DMS53 (cell line): ENCODE measurements at places on chromosomes 6 and 20.

DNA sequence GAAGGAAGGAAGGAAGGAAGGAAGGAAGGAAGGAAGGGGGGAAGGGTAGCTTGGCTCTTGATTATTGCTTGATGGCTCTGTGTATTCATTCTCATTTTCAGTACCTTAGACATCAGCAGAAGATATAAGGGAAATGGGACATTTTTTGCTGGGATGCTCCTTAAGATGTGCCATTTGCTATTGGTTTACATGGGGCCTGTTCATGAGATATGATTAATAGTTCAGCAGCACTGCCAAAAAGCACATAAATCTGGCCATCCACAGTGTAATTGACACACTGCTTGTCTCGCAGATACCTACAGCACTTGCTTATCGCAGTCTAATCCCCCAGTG is 137.5 kb upstream of the JARID2 start:
- DNase-seq: no peak

DNA sequence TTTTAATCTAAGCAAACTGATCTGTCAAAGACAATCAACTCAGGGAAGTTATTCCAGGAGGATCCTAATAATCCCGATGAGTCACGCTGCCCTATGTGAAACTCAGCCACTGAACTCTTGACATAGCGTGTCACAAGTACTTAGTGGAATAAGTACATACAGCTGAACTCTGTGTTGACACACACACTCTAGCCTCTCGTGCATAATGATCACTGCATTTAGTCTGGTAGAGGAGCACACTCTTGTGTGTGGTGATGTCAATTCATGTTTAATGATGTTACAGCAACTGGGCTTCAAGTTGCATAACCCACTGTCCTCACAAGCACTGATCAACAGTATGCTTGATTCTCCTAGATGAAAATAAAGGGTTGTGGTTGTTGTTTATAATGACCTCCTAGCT is 148.3 kb downstream of the HACE1 start:
- DNase-seq: peak; percentile 97

- DNase-seq: no peak
Measured at GRCh38 chr6:41548098-41548840, 2.1 kb downstream of the FOXP4 start.

GRCh38 chr6:79724816-79725215 is 93.7 kb downstream of the SH3BGRL2 start:
- no peak for DNase-seq

- no peak for DNase-seq
Measured at GRCh38 chr20:25676164-25676809, 20.4 kb downstream of the ZNF337 start.

GRCh38 chr20:53354314-53354713 is 239.3 kb downstream of the ZNF217 start:
- no peak for DNase-seq

- no peak for DNase-seq
Measured at GRCh38 chr20:22619806-22620205, 35.4 kb upstream of the FOXA2 start.

GRCh38 chr6:112881828-112882780 is 535.0 kb downstream of the RFPL4B start:
- DNase-seq: no peak

- no peak for DNase-seq
Measured at GRCh38 chr6:169783401-169783800, 32.0 kb downstream of the ERMARD start.

DNA sequence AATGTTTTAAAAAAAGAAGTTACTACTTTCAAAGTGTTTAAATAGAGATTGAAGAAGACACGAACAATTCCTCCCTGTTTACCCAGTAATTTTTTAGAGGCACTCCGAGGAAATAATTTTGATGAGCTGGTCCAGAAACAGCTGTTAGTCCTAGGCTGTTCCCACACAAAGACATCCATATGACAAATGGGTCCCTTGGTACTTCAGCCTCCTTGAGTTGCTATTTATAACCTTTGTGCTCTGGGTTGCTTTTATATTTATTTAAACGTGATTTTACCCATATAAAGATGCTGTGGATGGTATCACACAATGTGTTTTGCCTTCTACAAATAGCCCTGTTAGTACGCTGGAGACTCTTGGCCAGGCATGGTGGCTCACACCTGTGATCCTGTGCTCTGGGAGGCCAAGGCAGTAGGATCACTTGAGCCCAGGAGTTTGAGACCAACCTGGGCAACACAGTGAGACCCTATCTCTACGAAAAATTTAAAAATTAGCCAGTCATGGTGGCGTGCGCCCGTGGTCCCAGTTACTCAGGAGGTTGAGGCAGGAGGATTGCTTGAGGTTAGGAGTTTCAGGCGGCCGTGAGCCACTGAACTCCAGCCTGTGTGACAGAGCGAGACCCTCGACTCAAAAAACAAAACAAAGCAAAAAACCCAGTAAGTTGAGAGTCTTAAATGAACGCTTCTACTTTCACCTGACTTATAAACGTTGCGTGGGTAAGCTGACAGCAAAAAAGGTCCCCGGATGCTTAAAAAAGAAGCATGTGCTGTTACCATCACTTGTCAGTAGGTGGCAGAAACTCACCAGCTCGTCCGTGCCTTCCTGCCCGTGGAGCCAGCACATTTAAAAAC is 56.9 kb upstream of the ARMH2 start:
- DNase-seq: peak; percentile 87

DNA sequence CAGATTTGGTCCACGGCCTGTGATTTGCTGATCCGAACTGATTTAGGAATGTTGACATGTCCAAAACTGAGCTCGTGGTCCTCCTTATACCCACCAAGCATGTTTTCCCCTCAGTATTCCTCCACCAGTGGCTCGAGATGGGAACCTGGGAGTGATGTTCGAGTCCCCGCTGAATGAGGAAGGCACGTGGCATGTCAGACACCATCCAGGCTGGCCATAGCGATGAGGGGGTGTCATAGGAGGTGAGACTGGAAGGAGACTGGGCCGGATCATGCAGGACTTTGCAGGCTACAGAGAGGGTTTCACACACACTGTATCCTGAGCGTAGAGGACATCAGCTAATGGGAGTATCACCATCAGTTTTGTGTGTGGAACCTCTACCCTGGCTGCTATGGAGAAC is 78.2 kb downstream of the TOX2 start:
- no peak for DNase-seq

GRCh38 chr6:3229566-3230178 is 2.2 kb upstream of the TUBB2B start:
- peak; percentile 88 for DNase-seq

- no peak for DNase-seq
Measured at GRCh38 chr6:36444470-36444869, 1.7 kb downstream of the KCTD20 start.

- DNase-seq: peak; percentile 56
Measured at GRCh38 chr6:33430991-33431879, 11.4 kb downstream of the SYNGAP1 start.

DNA sequence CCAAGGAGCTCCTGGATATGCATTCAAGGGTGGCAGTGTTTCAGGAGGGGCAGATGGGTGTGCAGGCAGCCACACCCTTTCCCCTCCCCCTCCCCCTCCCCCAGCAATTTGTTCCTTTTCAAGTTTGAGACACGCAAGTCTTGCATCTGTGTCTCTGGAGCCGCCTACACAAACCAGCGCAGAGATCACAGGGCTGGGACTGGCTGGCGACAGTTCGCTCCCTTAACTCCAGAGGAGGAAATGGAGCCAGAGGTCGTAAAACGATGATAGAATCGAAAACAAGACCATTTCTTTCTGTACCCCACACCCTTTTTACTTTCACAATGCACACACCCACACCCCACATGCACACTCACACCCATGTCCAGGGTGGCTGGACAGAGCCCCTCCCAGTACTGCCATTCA is 163.1 kb downstream of the LY86 start:
- no peak for DNase-seq

GRCh38 chr20:4459081-4459480 is 262.6 kb upstream of the PRND start:
- no peak for DNase-seq

DNA sequence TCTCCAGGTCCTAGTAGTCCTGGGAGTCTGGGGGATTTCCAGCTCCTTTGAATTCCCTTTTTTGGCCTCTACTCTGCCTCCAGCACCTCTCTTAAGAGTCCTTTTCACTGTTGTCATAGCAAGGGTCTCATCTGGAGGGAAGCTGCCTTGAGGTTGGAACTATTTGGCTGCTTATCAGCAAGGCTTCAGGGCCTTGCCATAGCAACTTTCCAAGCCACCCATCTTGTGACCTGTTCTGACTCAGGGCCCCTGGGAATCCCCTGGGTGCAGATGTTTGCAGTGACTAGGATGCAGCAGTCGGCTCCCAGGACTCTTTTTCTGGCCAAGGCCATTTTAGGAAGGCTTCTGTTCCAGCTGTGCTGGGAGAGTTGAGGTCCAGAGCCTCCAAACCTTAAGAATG is 12.4 kb downstream of the PKIG start:
- no peak for DNase-seq

DNA sequence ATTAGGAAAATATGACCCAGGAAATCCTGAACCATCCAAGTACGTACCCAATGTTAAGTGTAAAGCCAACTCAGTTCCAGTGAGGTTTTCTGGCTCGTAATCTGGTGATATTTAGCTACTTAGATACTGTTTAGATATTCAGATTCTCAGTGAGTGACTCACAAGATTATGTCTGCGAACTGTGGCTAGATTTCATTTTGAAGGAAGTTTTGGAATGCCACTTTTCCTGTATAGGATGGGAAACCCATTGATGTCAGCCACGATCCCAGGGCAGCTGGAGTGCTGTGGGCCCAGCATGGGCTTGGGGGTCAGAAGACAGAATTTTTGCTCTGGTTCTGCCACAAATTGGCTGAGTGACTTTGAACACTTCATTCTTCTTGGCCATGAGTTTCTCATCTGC is 76.3 kb downstream of the TMEM170B start:
- no peak for DNase-seq

DNA sequence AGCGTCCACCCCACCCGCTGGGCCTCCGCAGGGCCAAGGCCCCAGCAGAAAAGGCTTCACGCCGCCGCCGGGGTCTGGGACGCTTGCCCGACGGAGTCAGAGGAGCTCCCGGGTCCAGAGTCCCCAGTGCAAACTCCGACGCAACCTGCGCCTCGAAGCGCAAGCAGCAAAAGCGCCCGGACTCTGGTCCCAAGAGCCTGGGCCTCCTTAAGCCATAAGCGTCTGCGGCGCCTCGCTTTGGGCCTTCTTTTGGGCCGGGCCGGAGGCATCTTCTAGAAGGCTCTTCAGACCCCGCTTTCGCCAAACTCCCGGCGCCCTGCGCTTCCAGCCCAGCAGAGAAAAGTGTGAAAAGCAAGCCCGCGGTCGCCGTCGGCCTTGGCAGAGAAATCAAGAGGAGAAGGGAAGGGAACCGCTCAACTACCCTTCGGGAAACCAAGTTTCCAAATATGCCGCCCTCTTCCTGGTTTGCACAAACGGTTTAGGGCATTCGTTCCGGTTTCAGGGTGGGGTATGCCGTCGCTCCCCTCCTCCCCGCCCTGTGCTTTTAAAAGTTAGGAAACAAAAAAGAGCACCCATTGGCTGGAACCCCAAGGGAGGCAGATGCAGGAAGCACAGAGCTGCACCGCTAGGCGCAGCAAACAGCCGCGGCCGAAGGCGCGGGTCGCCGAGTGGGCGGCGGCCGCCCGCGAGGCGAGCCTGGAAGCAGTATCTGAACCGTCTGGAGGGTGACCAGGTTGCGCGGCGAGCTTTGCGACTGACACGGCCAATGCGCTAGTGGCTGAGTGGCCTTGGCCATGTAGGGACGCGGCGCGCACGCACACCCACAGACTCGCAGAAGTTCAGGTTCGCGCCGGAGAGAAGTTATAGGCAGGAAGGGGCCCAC is 1.2 kb downstream of the TBX18 start:
- DNase-seq: peak; percentile 84

GRCh38 chr6:111722179-111722731 is 116.6 kb upstream of the TRAF3IP2 start:
- no peak for DNase-seq

GRCh38 chr20:58746620-58747019 is 54.0 kb downstream of the NPEPL1 start:
- DNase-seq: no peak

DNA sequence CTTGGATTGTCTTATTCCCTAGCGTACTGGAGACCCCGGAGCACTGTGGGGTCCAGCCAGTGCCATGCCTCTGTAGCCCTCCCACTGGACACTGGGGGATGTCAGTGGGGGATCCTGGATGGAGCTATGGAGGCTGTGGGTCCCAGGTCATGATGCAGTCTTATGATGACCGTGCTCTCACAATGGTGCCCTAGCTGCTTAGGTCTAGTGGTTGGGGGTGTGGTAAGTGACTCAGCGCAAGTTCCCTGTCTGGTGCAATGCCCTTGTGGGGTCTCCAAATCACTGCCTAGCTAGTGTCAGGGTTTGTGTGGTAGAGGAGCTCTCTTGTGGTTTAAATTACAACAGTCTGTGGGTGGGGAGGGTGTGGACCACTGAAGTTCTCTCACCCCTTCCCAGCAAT is 135.4 kb downstream of the CDC5L start:
- DNase-seq: no peak

- no peak for DNase-seq
Measured at GRCh38 chr6:131754088-131754487, 43.3 kb upstream of the CTAGE9 start.

GRCh38 chr6:83354747-83355146 is 76.1 kb downstream of the ME1 start:
- DNase-seq: no peak

GRCh38 chr6:125668071-125668470 is 81.4 kb upstream of the HEY2 start:
- no peak for DNase-seq

- no peak for DNase-seq
Measured at GRCh38 chr6:116888732-116889360, 11.8 kb downstream of the RFX6 start.

GRCh38 chr6:3748208-3749066 is 3.1 kb downstream of the PXDC1 start:
- DNase-seq: peak; percentile 89

- DNase-seq: no peak
Measured at GRCh38 chr6:14353281-14353680, 235.7 kb downstream of the CD83 start.

DNA sequence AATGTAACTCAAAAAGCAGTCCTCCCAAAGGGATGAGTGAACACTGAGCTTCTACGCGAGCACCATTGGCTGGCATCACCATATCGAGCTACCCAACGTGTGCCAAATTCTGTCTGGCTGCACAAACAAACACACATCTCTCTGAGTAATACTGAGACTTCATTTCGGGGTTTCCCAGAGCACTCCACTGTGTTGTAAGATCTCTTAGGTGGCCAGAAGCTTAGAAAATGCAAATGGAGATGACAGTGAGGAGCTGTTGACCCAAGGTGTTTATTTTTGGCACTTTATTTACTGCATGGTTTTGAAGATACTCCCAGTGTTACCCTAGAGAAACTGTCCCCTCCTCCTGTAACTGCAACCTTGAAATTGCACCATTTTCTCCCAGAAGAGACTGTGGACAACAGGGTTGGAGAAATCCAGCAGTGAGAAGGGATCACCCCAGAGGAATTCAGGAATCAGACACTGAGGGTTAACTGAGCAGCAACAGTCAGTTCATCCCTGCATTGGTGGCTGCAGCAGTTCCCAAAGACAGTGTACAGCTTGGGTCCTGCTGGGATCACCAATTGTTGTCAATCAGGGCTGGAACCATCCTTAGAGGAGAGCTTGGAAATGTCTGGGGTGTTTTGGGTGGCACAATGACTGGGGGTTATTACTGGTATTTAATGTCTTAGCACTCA is 1.0 kb upstream of the RIPOR2 start:
- DNase-seq: no peak

GRCh38 chr6:137637121-137637520 is 142.9 kb upstream of the OLIG3 start:
- peak; percentile 8 for DNase-seq
